ENCODE measurements at places on chromosomes 6 and 20.
A peak's percentile ranks its signal among the peaks of the same experiment; 100 is the strongest.

DNA sequence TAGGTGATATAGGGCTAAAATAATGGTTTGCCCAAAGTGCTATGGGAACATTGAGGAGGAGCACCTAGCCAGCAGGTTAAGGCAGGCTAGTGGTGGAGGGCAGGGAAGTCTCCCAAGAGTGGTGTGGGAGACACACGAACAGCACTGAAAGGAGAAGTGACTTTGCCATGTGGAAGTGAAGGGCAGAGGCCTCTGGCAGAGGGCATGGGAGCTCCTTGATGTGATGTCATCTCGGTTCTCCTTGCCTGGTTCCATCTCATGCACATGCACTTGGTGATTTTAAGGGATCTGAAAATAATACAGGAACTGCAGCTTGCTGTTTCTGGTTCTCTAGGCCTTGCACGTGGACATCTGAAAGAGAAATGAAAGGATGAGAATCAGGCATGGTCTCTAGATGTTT is 4.7 kb upstream of the MAP3K4 start:
- H3K4me3 ChIP-seq: no peak overlapping the region
- H3K27me3 ChIP-seq: no peaks in the 10 kb centered on the region
- H3K4me1 ChIP-seq: no peaks in the 10 kb centered on the region
- ATAC-seq: no peak

DNA sequence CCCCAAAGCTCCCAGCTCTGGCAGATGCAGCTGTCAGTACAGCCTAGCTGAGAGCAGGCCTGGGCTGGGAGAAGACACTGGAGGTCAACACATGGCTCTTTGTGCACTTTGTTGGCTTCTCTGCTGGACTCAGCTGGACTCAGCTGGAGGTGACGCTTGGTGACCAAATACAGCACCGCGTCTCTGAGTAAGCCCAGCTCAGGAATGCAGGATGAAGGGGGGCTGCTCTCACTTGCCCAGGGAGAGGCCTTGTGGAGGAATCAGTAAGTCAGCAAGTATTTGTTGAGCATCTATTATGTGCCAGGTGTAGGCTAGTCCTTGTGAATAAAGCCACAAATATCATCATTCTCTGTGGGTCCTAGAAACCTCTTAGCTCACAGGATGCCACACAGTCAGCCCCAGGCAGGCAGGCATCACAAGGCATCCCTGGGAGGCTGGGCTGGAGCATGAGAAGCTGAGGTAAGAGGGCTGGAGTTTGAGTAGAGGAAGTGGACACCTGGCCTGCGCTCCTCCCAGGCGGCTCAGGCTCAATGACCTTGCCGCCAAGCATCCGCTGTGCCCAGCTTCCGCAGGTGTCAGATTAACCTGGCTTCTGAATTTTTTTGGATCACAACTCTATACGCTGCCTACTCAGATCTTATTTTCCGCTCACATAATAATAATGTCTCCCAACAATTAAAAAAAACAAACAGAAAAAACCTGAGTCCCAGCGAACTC is 95.4 kb downstream of the TMEM170B start:
- no peak overlapping the region for H3K4me3 ChIP-seq
- H3K36me3 ChIP-seq: no peaks in the 10 kb centered on the region
- no peak overlapping the region for H3K27ac ChIP-seq
- no peak for ATAC-seq
- no peaks in the 10 kb centered on the region for H3K4me1 ChIP-seq

DNA sequence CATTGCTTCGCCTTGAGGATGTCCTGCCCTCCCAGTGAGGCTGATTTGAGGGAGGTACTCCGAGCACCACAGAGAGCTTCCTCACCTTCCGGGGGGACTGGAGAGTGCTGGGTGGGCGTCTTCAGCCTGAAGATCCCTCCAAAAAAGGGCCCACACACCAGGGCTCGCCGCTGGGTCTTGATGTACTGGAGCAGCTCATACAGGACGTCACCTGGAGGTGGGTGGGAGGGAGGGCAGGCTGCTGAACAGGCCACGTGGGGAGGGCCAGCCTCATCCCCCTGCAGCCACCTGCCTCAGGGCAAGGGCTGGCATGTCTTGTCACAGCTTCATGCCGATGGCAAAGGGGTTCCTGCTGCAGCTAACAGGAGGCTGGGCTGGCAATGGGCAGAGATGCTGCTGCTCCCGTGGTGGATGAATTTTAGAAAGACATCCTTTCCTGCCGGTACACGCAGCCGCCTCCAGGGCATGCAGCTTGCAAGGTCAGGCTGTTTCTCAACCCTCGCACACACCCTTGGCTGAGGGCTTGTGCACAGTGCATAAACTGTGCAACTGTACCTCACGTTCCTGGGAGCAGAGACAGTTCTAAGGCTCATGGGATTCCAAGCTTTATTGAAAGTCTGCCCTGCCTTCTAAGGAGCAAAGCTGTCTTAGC is 14.0 kb downstream of the ETV7 start:
- no peak overlapping the region for H3K27ac ChIP-seq
- ATAC-seq: no peak
- no peak overlapping the region for H3K4me3 ChIP-seq
- H3K36me3 ChIP-seq: peaks cover 6% of the 10 kb centered on the region
- peaks cover 8% of the 10 kb centered on the region for H3K4me1 ChIP-seq

DNA sequence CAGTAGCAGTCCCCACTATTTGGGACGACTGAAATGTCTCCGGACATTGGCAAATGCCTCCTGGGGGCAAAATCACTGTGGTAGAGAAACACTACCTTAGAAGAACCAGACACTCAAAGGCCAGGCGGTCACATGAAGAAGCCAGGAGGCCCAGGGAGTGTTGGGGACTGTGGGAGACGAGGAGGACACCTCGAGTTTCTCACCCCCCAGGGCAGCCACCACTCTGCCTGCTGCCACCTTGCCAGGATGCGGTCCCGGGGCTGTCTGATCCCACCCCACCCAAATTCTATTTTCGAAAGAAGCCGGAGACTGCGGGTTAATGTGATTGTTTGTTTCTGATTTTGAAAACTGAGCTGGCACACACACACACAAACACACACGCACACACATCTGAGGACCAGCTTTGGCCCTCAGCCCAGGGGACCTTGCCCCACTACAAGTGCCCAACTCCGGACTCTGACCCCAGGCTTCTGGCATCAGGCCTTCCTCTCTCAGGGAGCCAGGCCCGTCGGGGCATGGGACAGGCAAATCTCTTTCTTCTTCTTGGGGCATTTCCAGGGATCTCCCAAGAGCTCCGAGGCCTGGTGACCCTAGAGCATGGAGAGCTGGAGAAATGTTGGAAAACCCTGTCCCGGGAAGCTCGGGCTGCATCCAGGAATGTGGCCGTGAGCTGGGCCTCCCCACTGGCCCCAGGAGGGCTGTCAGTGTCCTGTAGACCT is 187.5 kb upstream of the PMEPA1 start:
- ATAC-seq: no peak
- H3K36me3 ChIP-seq: no peaks in the 10 kb centered on the region
- H3K27me3 ChIP-seq: peaks cover 29% of the 10 kb centered on the region
- no peaks in the 10 kb centered on the region for H3K4me1 ChIP-seq

DNA sequence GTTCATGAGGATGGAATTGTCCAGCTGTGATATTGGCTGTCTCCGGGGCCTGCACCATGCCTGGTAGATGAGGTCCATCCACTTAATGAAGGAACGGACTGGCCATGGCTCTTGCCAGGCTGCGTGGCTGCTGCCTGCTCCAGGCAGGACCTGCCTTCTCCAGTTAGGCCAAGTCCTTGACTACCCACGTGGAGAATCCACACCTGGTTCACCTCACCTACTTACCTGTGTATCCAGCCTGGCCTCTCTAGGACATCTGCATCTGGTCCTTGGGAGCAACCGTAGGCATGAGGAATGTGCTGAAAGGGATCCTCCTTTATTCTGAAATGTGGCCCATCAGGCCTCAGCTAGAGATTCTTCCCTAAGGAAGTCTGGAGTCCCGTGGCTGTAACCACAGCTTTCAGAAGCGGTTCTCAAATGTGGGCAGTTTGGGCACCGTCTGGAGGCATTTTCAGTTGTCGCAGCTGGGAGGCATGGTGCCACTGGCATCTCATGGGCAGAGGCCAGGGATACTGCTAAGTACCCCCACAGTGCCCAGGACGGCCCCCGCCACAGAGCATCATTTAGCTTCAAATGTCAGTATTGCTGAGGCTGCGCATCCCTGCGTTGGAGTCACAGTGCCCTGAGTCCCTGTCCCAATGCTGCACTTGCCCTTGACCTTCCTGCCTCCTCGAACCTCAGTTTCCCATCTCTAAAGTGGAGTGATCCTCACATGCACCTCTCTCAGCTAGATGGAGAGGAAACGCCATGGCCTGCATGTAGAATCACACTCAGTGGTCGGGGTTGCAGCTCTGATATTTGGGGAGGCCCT is 67.5 kb downstream of the PHACTR3 start:
- no peak overlapping the region for H3K27ac ChIP-seq
- no peaks in the 10 kb centered on the region for H3K4me1 ChIP-seq
- H3K36me3 ChIP-seq: no peaks in the 10 kb centered on the region
- no peak overlapping the region for H3K4me3 ChIP-seq
- peaks cover 7% of the 10 kb centered on the region for H3K27me3 ChIP-seq

DNA sequence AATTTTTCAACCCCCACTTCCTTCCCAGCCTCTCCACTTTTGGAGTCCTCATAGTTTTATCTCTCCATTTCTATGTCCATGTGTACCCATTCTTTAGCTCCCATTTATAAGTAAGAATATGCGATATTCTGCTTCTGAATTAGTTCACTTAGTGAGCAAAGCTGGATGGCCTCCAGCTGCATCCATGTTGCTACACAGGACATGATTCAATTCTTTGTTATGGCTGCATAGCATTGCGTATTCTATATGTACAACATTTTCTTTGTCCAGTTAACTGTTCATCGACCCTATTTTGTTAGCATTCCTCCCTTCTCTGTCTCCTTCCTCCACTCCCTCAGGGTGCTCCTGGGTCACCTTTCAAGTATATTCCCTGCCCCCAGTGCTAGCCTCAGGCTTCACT is 210.0 kb upstream of the SSTR4 start:
- no peak overlapping the region for H3K27ac ChIP-seq
- H3K36me3 ChIP-seq: no peaks in the 10 kb centered on the region
- no peaks in the 10 kb centered on the region for H3K27me3 ChIP-seq
- no peak for ATAC-seq
- no peak overlapping the region for H3K4me3 ChIP-seq

DNA sequence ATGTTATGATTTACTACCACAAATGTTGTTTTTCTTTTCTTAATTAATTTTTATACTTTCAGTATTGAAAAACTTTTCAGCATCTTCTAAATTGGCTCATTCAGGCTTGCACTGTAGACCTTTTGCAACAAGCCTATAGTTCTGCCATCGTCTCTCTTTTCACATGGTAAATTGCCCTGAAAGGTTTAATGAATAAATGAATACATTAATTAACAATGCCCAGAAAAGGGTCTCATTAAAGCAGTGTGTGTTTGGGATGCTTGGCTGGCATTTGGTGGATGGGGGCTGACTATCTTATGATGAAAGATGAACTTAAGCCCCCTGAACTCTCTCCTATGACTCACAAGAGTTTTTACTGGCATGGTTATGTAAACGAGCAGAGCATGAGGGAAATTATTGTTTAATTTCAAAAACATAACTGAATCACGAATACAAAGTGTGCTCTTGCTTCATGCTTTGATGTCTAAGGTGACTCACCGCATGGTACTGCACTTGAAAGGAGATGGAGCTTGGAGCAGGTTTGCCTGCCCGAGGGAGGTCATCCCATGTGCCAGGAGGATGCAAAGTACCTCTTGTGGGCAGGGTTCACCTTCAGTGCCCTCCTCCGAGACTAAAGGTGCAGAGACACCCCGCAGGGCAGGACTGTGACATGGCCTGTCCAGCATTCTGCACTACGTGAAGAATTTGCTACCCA is 13.8 kb upstream of the PCK1 start:
- no peak overlapping the region for H3K4me3 ChIP-seq
- H3K27me3 ChIP-seq: peaks cover 15% of the 10 kb centered on the region
- no peak overlapping the region for H3K27ac ChIP-seq
- peak; percentile 26 for ATAC-seq

GRCh38 chr20:14723614-14724013 is 386.2 kb upstream of the FLRT3 start:
- no peak overlapping the region for H3K27ac ChIP-seq
- no peak overlapping the region for H3K4me3 ChIP-seq
- no peaks in the 10 kb centered on the region for H3K4me1 ChIP-seq
- H3K27me3 ChIP-seq: no peaks in the 10 kb centered on the region

- peaks cover 10% of the 10 kb centered on the region for H3K36me3 ChIP-seq
- H3K27ac ChIP-seq: peak overlapping the region; percentile 53
- no peaks in the 10 kb centered on the region for H3K27me3 ChIP-seq
- H3K4me3 ChIP-seq: peak overlapping the region; percentile 48
These were observed 67.9 kb upstream of the TULP4 start for GRCh38 chr6:158244373-158244772.

DNA sequence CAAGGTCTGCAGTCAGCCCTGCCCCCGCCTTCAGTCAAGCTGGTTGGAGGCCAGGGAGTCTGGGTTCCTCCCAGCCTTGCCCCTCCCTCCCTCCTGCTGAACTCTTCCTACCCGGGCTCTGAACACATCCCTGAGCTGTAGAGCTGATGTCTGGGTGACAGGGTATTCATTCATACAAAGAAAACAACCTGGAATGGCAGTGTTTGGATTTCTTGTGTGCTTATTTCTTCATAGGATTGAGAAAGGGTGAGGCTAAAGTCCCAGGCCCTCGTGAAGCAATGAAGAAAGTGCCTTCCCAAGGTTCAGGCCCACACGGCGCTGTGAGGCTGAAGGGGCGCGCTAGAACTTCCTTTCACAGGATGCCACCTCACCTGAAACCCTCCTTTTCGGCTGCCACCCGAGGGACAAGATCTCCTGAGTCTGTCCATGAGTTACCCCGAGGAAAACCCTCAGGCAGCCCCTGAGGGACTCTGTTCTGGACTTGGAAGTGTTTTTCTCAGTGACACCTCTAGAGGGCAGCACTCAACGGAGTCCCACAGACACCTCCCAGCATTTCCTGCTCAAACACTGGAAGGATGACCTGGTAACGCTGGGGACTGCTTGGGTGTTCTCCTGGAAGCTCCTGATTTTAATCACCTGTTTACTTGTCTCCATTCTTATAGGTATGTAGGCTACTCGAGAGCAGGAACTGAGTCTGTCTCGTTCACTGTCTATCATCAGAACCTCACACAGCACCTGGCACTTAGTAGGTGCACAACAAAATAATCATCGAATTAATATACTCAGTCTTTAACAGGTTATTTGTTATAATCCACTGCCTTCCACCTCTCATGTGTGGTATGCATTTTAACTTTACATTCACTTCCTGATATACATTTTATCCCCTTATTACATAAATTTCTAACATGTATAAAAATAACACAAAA is 11.8 kb upstream of the GSTA1 start:
- no peak overlapping the region for H3K4me3 ChIP-seq
- peak; percentile 75 for ATAC-seq
- H3K27ac ChIP-seq: no peak overlapping the region

- H3K4me1 ChIP-seq: no peaks in the 10 kb centered on the region
- no peaks in the 10 kb centered on the region for H3K36me3 ChIP-seq
- ATAC-seq: no peak
- peaks cover 15% of the 10 kb centered on the region for H3K27me3 ChIP-seq
These were observed 167.3 kb upstream of the AKIRIN2 start for GRCh38 chr6:87869064-87869905.

DNA sequence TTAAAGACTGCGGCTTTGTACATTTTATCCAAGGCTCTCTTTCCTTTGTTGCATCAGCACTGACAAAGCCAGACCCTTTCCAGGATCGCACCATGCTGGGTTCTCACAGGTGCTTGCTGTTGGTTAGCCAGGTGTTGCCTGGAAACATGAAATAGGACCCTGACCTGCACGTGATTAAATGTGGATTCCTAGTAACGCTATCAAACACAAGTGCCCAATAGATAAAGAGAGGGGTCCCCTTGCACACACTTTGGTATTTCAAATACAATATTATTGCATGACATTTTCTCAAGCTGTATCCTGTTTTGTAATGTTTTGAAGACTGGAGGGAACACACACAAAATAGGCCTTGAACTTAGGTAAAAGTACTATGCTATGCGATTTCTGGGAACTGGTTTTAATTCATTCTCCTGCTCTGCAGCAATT is 73.3 kb downstream of the AKAP12 start:
- no peaks in the 10 kb centered on the region for H3K36me3 ChIP-seq
- ATAC-seq: no peak
- H3K4me3 ChIP-seq: no peak overlapping the region
- H3K4me1 ChIP-seq: no peaks in the 10 kb centered on the region

All from activated T-helper 17 cell treated with anti-CD3 and anti-CD28 coated beads, Interleukin-2, amount 50 U/mL, for 72 hours (primary cell).